ENCODE measurements at places on chromosomes 5 and 9.

DNA sequence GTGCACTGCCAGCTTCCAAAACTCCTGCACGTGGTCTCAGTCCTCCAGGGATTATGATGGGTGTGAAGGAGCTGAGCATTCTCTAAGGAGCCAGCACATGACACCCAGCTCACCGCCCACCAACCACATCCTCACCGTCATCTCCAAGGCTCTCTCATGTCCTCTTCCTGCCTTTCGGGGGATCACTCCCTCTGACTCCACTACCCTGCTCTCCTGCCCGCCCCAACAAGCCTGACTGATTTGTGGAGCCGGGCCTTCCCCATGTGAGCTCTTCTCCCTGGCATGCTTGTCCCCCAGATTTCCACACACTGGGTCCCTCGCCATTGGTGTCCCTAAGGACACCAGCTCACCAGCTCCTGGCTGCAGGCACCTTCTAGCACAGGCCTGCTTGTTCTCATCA, 1.9 kb downstream of the ABO start:
- no peak for DNase-seq

- DNase-seq: no peak
Observed at GRCh38 chr9:77954013-77954665, 77.5 kb downstream of the GNAQ start.

DNA sequence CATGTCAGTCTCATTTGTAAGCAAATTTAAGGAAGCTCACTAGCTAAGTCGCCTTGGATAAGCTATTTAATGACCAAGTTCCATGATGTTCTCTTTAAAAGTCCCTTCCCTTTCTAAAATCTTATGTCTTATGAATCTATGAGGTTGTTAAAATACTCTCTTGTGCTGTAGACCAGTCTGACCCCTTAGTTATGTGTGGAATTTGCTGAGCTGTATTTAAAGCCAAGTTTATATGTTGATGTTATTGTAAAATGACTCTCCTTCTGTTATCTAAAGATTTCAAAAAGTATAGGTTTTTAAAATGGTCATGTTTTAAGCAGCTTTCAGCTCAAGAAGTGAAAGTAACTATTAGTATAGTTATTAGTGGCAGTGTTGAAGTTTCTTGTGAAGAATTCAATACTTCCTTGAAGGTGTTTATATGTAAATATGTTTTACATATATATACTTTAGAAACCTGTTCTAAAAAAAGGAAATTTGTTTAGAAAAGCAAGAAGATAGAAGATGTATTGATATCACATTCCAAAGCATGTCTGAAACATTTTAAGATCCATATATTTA, 92.2 kb downstream of the CDC42SE2 start:
- DNase-seq: no peak

GRCh38 chr5:135066781-135067180, 32.8 kb upstream of the PITX1 start:
- DNase-seq: no peak

- no peak for DNase-seq
Observed at GRCh38 chr9:19239955-19240354, 9.5 kb downstream of the DENND4C start.

DNA sequence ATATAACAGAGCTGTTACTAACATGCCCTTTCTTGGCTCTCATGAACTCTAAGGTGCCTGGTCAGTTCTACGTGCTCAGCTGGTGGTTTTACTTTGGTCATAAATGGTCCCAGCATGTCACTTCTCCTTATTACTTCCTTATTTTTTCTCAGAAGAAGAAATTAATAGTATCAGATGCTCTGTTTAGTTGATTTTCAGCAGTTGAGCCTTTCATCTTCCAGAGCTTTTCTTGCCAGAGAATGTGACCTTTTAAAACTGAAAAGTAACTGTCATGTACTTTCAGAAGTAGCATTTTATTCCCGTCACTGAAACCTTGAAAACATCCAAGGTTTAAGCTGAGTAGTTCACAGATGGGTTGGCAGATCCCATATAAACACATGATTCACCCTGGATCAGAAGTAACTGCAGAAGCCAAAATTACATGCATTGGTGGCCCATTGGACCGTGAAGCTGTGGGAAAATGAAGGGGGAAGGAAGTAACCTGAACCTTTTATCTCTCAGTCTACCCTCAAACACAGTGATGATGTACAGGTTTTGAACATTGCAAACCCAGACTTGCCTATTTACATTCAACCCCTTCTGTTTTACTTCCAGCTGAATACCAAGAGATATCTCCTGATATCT, 50.5 kb downstream of the HACD4 start:
- DNase-seq: no peak

- no peak for DNase-seq
Observed at GRCh38 chr9:130207241-130207992, 35.2 kb downstream of the NCS1 start.

GRCh38 chr5:139684350-139684880, 36.3 kb downstream of the CXXC5 start:
- no peak for DNase-seq

DNA sequence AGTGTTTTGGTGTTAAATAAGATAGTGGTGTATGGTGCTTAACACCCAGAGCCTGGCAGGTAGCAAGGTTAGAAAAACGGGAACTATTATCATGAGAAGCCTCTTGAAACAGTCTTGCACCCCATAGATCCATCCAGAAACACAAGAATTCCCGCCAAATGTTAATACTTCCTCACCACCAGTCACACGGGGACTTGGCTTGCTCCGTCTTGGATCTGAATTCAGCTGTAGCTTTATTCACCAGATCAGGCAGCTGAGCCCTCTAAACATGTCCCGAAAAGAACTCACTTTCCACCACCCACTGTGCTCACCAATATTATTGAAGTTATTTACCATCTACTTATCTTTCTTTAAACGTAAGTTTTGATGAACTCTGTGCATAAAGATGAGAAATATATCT, 101.6 kb upstream of the PTPN3 start:
- DNase-seq: no peak

DNA sequence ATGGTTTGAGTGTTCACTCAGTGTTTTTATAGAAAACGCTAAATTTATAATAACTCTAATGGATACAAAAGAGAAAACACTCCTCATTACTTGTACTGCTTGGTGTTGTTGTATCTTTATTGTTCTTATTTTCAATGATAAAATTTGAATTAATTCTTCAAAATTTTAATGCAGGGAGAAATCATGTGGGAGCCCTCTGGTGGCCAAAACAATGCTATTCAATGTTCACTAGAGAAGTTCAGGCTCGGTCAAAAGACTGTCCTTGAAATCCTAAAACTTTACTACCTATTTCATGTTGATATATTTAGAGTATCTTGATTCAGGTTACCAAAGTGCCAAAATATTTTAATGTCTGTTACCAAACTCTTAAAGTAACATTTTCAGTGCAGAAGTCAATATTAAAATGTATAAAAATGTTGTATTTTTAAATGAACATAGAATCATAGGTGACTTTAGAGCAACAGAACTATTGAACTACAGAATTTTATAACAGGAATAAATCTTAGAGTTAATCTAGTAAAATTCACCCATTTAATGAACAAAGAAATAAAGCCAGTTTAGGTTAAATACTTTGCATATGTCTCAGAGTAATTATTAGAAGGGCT, 1259.8 kb downstream of the PTPRD start:
- no peak for DNase-seq

- DNase-seq: no peak
Observed at GRCh38 chr5:122126177-122126755, 3.1 kb upstream of the ZNF474 start.

DNA sequence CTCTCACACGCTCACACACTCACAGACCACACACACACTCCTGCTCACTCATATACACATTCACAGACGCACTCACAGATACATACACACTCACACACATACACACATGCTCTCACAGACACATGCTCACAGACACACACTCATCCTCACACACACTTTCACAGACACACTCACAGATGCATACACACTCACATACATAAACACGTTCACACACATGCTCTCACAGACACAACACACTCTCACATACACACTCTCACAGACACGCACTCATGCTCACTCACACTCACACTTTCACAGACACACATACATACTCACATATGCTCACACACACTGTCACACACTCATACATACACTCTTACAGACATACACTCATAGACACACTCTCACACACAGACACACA, 82.2 kb downstream of the IRX2 start:
- DNase-seq: no peak

DNA sequence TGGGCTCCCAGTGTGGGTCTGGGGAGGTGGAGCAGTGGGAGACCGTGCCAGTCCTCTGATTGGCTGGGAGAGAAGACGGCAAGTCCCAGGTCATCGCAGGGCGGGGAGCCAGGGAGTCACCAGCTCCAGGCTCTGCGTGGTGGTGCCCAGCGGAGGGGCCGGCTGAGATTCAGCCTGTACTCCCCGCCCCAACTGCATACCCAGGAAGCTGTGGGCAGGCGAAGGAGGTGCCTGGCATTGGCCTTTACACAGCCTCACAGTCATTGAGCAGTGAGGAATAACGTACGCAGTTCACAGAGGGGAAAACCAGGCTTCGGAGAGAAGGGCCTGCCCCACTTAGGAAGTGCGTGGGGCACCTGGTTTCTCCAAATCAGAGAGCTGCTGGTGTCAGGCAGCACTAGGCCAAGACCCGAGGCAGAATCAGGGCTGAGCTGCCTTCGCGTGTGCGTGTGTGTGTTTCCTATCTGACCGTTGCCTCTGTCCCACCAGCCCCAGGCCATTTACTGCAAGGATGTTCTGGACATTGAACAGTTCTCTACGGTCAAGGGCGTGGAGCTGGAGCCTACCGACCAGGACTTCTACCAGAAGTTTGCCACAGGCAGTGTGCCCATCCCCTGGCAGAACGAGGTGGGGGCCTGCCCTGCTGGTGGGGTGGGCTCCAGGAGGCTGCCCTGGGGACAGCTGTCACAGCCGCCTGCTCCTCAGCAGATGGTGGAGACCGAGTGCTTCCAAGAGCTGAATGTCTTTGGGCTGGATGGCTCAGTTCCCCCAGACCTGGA, 6.2 kb upstream of the PRR7 start:
- no peak for DNase-seq

DNA sequence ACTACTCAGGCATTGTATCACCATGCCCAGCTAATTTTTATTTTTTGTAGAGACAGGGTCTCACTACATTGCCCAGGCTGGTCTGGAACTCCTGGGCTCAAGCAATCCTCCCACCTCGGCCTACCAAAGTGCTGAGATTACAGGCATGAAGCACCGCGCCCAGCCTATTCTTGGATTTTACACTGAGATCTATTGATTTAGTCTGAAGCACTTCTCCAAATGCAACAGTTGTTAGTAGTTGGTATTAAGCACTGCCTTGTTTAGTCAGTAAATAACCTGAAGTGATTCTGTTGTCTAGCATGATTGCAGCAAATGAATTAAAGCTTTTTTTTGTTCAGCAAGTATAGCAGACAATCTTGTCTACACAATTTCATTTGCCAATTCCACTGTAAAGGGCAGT, 8.9 kb upstream of the CCNB1 start:
- no peak for DNase-seq

DNA sequence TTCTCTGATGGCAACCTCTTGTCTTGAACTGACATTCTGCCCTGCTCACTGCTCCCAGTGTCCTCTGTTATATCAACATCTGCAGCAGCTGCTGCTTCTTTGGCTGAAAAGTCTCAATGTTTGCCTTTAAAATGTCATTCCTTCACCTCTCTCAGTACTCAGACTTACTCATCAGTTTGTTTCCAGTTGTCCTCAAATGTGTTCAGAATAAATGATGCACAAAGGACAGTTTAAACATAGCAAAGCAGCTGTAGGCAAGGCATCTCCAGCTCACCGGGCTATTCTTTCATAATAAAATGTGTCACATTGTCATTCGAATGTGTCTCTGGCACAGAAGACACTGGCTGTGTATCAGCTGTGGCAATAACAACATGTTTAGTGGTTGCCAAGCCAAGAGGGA, 590.9 kb upstream of the ZNF608 start:
- DNase-seq: no peak

DNA sequence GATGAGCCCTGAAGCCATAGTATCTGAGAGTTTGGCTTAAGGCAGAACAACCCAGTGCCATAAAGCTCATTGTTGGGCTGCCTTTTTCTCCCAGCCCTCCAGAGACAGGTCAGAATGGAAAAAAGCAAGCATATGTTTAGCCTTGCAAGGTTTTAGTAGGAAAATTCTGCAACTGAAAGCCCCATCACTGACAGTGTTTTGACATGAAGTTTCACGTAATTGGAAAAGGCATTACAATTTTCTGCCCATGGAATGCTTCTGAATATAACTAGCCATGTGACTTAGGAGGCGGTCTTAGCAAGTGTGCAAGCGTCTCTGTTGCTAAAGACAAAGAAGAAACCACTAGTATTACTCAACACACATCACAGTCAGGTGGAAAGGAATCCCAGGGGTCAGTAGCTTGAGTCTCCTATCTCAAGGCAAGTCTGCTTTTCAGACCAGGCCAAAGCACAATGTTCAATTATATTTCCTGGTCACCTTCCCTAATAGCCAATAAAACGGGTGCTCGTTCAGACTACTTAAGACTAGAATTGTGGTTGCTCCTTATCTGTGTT, 117.6 kb downstream of the CARTPT start:
- DNase-seq: no peak

GRCh38 chr9:16267281-16268066, 603.0 kb downstream of the BNC2 start:
- no peak for DNase-seq

DNA sequence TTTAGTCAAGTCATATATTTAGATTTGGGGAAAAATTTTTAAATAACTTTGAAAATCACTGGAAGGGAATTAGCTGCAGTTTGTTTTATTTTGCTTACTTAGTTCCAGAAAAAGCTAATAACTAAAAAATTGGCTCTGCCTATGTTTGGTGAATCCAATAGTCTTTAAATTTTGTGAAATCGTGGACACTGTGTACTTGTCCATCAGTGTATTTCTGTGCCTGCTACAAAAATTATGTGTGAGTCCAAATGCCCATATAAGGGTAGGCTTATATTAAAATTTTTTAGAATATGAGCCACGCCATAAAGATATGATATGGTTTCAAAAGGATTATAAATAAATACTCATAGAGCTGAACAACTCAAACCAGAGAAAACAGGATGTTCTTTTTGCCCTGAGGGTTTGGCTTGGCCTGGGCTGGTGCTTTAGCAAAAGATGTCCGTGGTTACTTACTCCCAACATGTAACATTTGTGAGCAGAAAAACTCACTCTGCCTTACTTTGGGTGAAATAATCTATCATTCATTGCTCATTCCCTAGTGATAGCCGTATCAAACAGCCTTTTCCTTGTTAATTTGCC, 133.2 kb upstream of the PRLR start:
- DNase-seq: no peak

GRCh38 chr9:34457266-34458012, 931 bp downstream of the FAM219A start:
- DNase-seq: no peak

GRCh38 chr5:155905364-155905763, 421.6 kb upstream of the SGCD start:
- no peak for DNase-seq

- DNase-seq: no peak
Observed at GRCh38 chr5:24161559-24161958, 483.2 kb downstream of the CDH10 start.
